ENCODE measurements at places on chromosomes 7 and 10. TPM values are rescaled to one million over a fixed set of nuclear protein-coding genes. Genes with fewer than 3 reads are reported as not detected.

GRCh38 chr7:69763513-69763912, 165.2 kb downstream of the AUTS2 start:
- H3K36me3 ChIP-seq = no peaks in the 10 kb centered on the region
- H3K4me1 ChIP-seq = no peaks in the 10 kb centered on the region
- no peaks in the 10 kb centered on the region for H3K27me3 ChIP-seq
- no peak overlapping the region for H3K27ac ChIP-seq
- no peak overlapping the region for H3K4me3 ChIP-seq

- H3K4me3 ChIP-seq = no peak overlapping the region
- H3K27me3 ChIP-seq = peaks cover 22% of the 10 kb centered on the region
- no peak overlapping the region for H3K27ac ChIP-seq
- no peak for DNase-seq
- no peaks in the 10 kb centered on the region for H3K36me3 ChIP-seq
Measured at GRCh38 chr10:90832111-90832510, 25.7 kb downstream of the HTR7 start.

DNA sequence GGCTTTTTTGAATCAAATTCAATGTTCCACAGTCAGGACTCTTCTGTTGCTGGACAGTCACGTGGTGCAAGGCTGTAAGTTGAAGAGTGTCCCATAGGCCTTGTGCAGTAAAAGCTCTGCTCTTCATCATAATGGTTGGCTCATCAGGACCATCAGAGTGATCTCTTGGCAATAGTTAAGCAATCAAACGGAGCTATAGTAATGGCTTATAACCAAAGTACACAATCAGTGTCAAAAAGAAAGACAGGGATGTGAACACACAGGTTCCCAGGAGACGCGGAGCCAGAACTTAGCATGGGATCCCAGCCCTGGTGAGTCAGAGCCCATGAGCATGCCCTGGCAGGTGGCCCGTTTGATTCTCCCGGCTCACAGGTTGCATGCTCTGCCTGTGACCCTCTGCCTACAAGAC, 10.8 kb upstream of the GPNMB start:
- no peak overlapping the region for H3K4me3 ChIP-seq
- DNase-seq = no peak
- peaks cover 2% of the 10 kb centered on the region for H3K4me1 ChIP-seq
- no peak overlapping the region for H3K27ac ChIP-seq

- H3K4me1 ChIP-seq = no peaks in the 10 kb centered on the region
- no peak overlapping the region for H3K27ac ChIP-seq
- H3K36me3 ChIP-seq = no peaks in the 10 kb centered on the region
- peaks cover 7% of the 10 kb centered on the region for H3K27me3 ChIP-seq
- DNase-seq = no peak
Measured at GRCh38 chr10:113486531-113486930, 66.3 kb upstream of the HABP2 start.

DNA sequence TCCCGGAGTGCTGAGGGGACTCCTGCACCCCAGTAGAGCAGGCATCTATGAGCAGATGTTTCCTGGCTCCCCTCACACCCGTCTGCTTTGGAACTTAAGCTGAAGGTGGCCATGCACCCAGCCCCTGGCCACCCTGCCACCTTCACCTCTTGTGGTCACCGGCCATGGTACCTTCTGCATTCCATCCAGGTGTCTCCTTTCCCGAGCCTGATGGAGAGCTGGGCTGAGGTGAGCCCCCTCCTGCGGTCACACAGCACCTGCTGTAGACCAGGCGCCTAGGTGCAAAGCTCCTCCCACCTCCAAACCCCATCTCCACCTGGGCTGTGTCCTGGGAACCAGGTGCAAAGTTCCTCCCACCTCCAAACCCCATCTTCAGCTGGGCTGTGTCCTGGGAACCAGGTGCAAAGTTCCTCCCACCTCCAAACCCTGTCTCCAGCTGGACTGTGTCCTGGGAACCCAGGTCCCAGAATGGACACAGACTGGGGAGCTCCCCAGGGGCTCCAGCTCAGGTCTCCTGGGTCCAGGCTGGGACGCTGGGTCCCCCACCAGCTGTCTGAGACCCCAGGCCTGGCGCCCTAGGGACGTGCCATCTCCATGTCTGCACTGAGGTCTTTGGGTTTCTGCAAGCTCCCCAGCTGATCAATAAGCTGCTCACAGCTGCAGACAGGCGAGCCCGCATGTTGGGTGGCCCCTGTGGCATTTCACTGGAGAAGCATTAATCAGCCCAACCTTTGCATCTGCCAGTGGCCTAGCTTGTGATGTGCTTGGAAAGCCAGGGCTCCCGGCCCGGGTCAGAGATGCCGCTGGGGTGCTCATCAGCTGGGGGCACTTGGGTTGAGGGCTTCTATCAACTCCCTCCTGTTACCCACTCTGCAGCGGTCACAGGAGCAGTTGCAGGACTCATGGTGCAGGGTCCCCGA, 61.2 kb upstream of the INPP5A start:
- H3K4me3 ChIP-seq = no peak overlapping the region
- H3K27me3 ChIP-seq = peaks cover 16% of the 10 kb centered on the region
- H3K36me3 ChIP-seq = no peaks in the 10 kb centered on the region
- no peaks in the 10 kb centered on the region for H3K4me1 ChIP-seq
- DNase-seq = no peak

DNA sequence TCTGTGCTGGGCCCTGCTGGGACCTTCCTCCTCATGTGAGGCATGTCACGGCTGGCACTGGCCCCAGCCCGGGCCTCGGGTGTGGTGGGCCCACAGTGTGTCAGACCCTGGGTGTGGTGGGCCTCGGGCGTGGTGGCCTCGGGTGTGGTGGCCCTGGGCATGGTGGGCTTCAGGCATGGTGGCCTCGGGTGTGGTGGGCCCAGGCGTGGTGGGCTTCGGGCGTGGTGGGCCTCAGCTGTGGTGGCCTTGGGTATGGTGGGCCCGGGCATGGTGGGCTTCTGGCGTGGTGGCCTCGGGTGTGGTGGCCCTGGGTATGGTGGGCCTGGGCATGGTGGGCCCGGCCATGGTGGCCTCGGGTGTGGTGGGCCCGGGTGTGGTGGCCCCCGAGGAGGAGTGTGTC, 40.4 kb downstream of the NKX6-2 start:
- H3K27me3 ChIP-seq = no peaks in the 10 kb centered on the region
- H3K36me3 ChIP-seq = no peaks in the 10 kb centered on the region
- DNase-seq = no peak
- no peaks in the 10 kb centered on the region for H3K4me1 ChIP-seq

DNA sequence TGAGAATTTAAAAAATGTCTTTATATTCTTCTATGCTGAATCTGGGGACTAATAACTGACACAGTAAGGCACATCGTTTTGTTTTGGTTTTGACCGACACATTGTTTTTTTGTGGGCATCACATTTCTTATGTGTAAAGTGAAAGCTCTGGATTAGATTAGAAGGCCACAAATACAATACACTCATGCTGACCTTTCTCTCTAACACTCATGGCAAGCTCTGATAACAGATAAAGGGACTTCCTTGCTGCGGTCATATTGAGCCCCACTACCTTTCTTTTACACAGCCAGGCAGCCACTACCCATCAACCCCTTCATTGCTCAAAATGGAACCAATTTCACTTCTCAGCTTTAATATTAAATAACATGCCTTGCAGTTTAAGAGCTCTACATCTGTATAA, 26.0 kb downstream of the PPP1R3A start:
- no peak overlapping the region for H3K4me3 ChIP-seq
- H3K4me1 ChIP-seq = no peaks in the 10 kb centered on the region

GRCh38 chr10:101602761-101603398, 14.8 kb downstream of the DPCD start:
- H3K27ac ChIP-seq = no peak overlapping the region
- peaks cover 5% of the 10 kb centered on the region for H3K36me3 ChIP-seq
- H3K4me3 ChIP-seq = no peak overlapping the region
- H3K4me1 ChIP-seq = no peaks in the 10 kb centered on the region
- DNase-seq = peak; percentile 93

GRCh38 chr10:105726149-105726548, 1085.1 kb downstream of the SORCS3 start:
- no peaks in the 10 kb centered on the region for H3K27me3 ChIP-seq
- H3K27ac ChIP-seq = no peak overlapping the region
- no peak overlapping the region for H3K4me3 ChIP-seq
- no peak for DNase-seq
- no peaks in the 10 kb centered on the region for H3K36me3 ChIP-seq
- no peaks in the 10 kb centered on the region for H3K4me1 ChIP-seq

GRCh38 chr10:3935141-3935540, 150.1 kb upstream of the KLF6 start:
- H3K27ac ChIP-seq = peak overlapping the region; percentile 88
- peak; percentile 93 for DNase-seq
- peaks cover 18% of the 10 kb centered on the region for H3K36me3 ChIP-seq
- H3K4me1 ChIP-seq = peaks cover 59% of the 10 kb centered on the region

GRCh38 chr7:78828317-78828716, 625.1 kb downstream of the MAGI2 start:
- no peaks in the 10 kb centered on the region for H3K36me3 ChIP-seq
- H3K27ac ChIP-seq = no peak overlapping the region
- H3K4me1 ChIP-seq = no peaks in the 10 kb centered on the region
- no peaks in the 10 kb centered on the region for H3K27me3 ChIP-seq

DNA sequence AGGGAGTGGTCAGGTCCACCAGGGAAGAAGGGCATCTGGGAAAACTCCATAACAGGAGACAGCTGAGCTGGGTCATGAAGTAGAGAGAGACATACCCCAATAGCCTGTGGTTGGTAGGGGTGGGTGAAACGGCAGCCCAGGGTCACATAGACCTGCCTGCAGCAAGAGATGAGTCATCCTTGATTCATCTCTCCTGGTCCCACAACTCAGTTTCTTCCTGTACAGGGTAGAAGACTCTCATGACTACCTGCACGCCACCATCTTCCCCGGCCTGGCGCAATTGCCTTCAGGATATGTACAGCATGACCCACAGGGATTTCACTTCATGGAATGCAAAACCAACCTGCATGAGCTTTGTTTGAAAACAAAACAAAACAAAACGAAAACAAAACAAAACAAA, 45.1 kb upstream of the ADAM12 start:
- DNase-seq = no peak
- H3K4me3 ChIP-seq = no peak overlapping the region
- no peaks in the 10 kb centered on the region for H3K27me3 ChIP-seq
- no peaks in the 10 kb centered on the region for H3K4me1 ChIP-seq
- no peak overlapping the region for H3K27ac ChIP-seq

DNA sequence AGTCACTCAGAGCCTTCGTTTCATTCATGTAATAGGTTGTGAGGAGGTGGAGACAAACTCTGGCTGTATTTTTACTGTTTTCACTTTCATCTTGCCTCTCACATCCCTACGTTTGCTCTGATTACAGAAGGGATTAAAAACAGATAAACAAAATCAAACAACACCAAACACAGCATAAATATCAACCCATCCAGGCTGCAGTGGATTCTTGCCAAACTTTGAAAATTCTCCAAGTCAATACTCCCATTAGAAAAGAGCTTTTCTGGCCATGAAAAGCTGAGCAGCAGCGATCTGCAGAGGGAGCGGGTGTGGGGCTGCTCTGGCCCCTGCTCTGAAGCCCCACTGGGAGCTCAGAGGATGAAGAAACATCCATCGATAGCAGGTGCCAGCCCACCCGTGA, 283.2 kb downstream of the WDR37 start:
- H3K27ac ChIP-seq = no peak overlapping the region
- H3K36me3 ChIP-seq = no peaks in the 10 kb centered on the region
- no peak for DNase-seq
- H3K4me3 ChIP-seq = no peak overlapping the region
- H3K27me3 ChIP-seq = no peaks in the 10 kb centered on the region
- no peaks in the 10 kb centered on the region for H3K4me1 ChIP-seq

GRCh38 chr7:34313289-34313688, 344.7 kb upstream of the NPSR1 start:
- no peaks in the 10 kb centered on the region for H3K4me1 ChIP-seq
- H3K27me3 ChIP-seq = no peaks in the 10 kb centered on the region
- no peak overlapping the region for H3K4me3 ChIP-seq
- H3K36me3 ChIP-seq = no peaks in the 10 kb centered on the region
- no peak overlapping the region for H3K27ac ChIP-seq

- no peaks in the 10 kb centered on the region for H3K27me3 ChIP-seq
- no peak overlapping the region for H3K4me3 ChIP-seq
- no peak overlapping the region for H3K27ac ChIP-seq
- no peak for DNase-seq
- no peaks in the 10 kb centered on the region for H3K4me1 ChIP-seq
Measured at GRCh38 chr10:53434413-53434812, 661.8 kb upstream of the MBL2 start.

DNA sequence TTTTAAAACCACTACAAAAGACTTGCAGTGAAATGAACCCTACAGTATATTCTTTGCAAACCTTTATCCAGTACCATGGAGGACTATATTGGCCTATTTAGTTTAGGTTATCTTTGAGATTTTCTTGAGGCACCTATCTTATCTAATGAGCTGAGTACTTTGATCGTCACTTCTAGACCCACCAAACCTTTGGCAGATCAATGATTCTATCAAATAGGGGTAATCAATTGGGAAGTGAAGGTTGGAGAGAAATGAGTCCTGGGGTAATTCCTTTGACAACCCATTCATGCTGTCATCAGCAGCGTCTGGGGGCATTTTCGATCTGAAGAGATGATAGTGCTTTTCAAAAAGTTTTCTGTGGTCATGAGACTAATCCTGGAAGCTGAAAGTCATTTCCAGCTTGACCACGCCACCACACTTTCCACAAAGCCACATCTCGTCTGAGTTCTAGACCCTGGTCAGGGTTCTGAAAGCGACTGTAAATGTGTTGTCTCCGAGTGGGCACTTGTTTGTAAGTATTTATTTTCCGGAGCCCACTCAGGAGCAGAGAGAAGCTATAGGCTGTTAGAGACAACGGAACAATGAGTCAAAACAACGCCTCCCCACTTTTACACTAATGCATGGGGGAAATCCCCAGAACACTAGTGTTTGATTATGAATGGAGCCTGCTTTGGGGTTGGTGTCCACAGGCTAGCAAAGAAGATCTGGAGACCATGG, 4.8 kb downstream of the EGR2 start:
- H3K4me1 ChIP-seq = peaks cover 67% of the 10 kb centered on the region
- peak; percentile 90 for DNase-seq
- peaks cover 89% of the 10 kb centered on the region for H3K36me3 ChIP-seq
- H3K4me3 ChIP-seq = peak overlapping the region; percentile 97

GRCh38 chr10:91797874-91798648, at the start of gene TNKS2:
TNKS2 (plus strand) TSS chr10:91798426; CDS start chr10:91798691, 265 bp downstream.
- H3K27me3 ChIP-seq = no peaks in the 10 kb centered on the region
- H3K4me1 ChIP-seq = peaks cover 51% of the 10 kb centered on the region
- DNase-seq = peak; percentile 99
- H3K27ac ChIP-seq = peak within 1 kb of the TSS; percentile 98

- no peak for DNase-seq
- H3K4me3 ChIP-seq = peak overlapping the region; percentile 34
Measured at GRCh38 chr10:62043421-62044021, 142.0 kb downstream of the ARID5B start.

- H3K27me3 ChIP-seq = no peaks in the 10 kb centered on the region
- H3K4me1 ChIP-seq = no peaks in the 10 kb centered on the region
Measured at GRCh38 chr7:70545214-70545613, 586.7 kb upstream of the GALNT17 start.

Gene DOCK1
- 1.5 TPM for total RNA-seq

Gene GPR85
- total RNA-seq = not detected

Gene LRRC18
- not detected for total RNA-seq

Gene NEURL1
- 2.8 TPM for total RNA-seq

Gene MRPL32
- total RNA-seq = 89.1 TPM

Gene RRP12
- total RNA-seq = 99.4 TPM

Gene CEP55
- 59.3 TPM for total RNA-seq
